Fibroblast of villous mesenchyme (primary cell): ENCODE measurements at places on chromosomes 3 and 15. TPM values are rescaled to one million over a fixed set of nuclear protein-coding genes. Genes with fewer than 3 reads are reported as not detected.

ARGFX gene
- total RNA-seq: not detected in 2 replicates

C3orf80 gene
- 0.86 and 3.2 TPM in 2 replicates for total RNA-seq

ADAMTS9 gene
- 1.7 and 1.9 TPM in 2 replicates for total RNA-seq

RTP1 gene
- total RNA-seq: not detected in 2 replicates

STX19 gene
- not detected in 2 replicates for total RNA-seq

AAGAB gene
- 45.7 and 50.1 TPM in 2 replicates for total RNA-seq

GPR149 gene
- not detected in 2 replicates for total RNA-seq

GRCh38 chr3:121584418-121584817 is 8.8 kb upstream of the FBXO40 start:
- DNase-seq: no peak

GRCh38 chr3:89314454-89315098 is 207.2 kb downstream of the EPHA3 start:
- DNase-seq: no peak

DNA sequence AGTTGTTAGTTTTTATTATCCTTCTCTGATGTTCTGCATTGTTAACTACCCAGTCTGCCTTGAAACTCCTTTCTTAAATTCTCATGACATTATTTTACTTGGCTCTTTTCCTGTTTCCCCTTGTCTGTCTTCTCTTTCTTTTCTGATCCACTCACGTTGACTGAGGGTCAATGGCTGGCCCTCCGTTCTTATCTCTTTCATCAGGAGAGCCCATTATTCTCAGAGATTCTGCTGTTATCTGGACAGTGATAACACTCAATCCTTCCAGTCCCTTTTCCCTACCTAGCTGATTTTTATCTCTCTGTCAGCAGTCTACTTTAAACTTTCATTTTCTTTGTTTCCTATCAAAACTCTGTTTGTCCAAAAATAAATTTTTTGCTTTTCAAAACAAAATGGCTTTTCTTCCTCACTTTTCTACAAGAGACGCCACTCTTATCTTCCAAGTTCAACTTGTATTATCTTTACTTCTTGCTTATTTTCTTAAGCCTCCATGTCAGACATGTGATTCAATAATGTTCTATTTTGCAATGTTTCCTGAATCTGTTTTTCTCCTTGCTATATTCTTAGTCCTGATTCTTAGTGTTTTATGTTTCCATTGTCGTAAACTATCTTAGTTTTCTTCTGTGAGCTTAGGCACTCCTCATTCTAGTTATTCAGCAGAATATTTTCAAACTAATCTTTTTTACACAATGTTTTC is 120.2 kb downstream of the NEDD4 start:
- peak; percentile 57 for DNase-seq

DNA sequence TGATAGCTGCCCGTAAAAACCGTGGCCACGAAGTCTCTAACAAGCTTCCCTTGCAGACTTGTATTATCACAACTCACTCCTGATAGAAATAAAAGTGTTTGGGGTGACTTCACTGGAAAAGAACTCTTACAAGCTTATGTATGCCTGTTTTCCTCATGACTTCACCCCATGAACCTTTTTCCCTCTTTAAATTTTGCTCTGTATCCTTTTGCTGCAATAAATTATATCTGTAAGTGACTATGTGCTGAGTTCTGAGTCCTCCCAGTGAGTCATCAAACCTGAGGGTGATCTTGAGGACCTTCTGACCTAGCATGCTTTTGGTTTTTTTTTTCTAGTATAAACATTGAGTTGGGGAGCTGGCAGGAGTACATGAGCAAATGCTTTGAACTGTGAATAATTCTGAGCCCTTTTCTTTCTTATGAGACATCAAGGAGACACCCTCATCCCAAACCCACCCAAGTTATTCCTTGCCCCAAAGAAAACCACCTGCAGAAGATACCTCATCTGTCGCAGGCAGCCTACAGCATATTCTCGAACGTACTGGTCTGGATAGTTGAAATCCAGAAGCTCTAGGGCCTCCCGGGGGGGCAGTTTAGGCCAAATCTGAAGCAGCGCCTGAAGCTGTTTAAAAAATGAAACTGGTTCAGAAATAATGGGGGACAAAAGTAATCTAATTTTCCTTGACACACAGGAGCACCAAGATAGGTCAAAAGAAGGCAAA is 85.9 kb downstream of the FAIM start:
- peak; percentile 98 for DNase-seq

DNA sequence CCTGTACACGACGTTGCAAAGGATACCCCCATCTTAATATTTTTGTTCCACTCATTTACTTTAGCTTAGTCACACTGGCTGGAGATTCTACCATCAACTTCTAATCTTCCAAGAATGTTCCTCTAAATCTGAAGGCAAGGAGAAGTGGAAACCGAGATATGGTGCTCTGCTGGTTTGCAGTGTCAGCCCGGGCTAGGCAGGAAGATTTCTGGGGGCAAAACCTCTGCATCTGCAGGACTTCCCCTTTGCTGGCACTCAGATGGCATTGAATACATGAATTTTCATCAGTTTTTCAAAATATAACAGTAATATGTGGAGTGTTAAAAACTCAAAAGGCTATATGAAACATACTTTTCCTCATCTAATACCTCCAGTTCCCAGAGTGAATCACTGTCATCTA is 240.4 kb downstream of the RPLP1 start:
- DNase-seq: no peak

DNA sequence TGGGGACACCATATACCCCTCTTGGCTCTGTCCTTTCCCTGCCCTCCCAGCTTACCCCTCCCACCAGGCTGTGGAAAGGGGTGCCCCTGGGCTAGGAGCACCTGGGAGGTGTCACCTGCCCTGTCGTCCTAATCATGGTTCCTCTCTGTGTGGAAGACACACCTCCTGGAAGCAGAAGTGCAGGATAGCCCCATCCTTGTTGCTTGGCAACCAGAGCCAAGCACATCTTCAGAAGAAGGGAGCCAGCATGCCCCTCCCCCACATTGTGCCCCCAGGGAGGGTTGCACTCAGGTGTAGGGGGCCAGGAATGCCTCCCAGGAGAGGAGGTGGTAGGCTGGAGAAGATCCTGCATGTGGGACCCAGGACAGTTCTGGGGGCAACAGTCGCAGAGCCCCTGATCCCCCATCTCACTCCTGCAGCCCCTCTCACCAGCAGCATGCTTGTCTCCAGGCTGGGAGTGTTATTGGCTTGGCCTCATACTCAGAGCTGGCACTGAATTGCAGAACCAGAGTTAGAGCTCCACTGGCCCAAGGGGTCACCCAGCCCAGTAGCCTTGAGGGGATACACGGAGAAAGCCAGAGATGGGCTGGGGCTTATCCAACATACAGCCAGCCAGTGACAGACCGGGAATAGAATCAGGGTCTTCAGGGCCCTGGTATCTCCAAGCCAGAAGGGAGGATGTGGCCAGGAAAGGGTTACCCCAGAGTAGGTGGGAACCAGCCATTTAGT is 8.4 kb downstream of the RAB6B start:
- no peak for DNase-seq

DNA sequence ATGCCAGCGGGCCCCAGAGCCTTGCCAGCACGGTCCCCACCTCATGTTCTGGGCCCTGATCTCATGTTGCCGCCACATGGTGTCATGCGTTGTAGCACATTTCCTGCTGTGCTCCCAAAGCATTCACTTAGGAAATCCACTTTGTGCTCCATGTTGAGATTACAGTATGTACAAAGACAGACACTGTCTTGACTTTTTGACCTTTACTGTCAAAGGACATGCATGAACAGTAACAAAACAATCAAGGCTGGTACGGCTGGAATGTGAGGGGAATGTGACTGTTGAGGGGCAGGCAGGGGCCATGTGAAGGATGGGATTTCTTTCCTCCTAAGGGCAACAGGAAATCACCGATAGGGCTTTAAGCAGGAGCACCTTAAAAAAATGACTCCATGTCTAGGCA is 53.3 kb upstream of the RPL32 start:
- DNase-seq: no peak

DNA sequence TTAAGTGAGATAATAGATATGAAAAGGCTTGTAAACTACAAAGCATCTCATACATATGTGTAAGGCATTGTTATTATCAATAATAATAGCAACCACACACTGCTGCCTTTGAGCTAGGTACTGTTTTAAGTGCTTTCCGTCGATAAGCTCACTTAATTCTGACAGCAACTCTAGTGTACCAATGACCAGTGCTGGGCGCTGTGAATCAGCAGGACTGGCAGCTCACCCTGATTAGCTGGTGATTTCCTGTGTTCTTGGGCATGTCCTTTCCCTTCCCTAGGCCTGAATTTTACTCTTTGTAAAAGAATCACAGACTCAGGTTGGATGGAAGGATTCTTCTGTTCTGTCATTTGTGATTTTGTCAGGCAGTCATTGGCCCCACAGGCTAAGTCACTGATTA is 215.6 kb downstream of the LPP start:
- DNase-seq: no peak

DNA sequence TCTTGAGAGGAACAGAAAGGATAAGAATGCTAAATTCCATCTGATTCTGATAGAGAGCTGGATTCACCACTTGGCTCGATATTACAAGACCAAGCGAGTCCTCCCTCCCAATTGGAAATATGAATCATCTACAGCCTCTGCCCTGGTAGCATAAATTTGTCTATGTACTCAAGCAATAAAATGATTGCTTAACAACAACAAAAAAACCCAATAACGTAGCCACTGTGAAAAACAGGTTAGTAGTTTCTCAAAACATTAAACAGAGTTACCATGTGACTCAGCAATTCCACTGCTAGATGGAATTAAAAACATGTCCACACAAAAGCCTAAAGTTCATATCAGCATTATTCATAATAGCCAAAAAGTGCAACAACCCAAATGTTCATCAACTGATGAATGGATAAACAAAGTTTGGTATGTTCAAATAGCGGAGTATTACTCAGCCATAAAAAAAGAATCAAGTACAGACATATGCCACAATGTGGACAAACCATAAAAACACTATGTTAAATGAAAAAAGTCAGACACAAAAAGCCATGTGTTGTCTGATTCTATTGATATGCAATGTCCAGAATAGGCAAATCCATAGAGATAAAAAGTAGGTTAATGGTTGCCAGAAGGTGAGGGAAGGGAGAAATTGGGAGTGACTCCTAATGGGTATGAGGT is 16.8 kb downstream of the BCL2L10 start:
- DNase-seq: peak; percentile 99

GRCh38 chr3:71103430-71103921 is 480.1 kb downstream of the FOXP1 start:
- DNase-seq: peak; percentile 68

DNA sequence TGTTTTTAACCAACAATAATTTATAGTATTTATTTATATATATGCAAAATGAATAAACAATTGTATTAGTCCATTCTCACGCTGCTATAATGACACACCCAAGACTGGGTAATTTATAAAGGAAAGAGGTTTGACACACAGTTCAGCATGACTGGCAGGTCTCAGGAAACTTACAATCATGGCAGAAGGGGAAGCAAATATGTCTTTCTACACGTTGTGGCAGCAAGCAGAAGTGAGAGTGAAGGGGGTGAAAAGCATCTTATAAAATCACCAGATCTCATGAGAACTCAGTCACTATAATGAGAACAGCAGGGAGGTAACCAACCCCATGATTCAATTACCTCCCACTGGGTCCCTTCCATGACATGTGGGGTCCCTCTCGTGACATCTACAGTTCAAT is 162.8 kb upstream of the SLITRK3 start:
- no peak for DNase-seq

DNA sequence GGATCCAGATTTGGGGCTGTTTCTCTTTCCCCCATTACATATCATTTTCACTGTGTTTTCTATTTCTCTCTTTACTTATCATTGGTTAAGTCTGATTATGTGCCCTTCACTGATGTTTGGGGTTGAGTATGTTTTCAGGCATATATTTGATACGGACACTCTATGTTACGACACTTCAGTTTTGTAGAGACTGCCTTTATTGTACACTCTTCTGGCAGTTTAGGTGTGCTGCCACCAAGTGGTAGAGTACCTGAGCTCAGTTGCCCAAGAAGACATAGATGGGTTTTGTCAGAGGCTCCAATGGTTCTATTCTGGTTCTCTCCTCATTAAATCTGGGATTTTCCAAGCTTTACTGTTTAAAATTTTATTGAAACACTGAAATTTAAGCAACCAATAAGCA is 255.0 kb upstream of the ROPN1 start:
- peak; percentile 22 for DNase-seq

DNA sequence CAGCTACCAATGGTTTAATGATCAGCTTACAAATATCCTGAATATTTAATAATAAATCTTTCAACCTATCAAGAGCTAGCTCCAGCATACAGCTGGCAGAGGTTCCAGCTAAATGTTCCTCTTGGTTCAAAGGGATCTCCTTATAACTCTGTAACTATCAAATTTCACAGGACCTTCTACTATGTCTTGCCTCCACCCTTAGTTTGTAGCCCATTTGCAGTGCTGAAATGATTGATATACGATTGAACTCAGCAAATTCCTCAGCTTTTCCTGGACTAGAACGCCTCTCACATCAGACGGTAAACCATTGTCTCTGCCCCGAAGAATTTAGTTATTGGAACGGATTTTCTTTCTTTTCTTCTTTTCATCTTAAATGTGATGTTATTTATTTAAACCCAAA is 41.5 kb downstream of the CD200R1L start:
- DNase-seq: no peak

GRCh38 chr15:77838595-77838994 is 205.9 kb upstream of the LINGO1 start:
- no peak for DNase-seq

DNA sequence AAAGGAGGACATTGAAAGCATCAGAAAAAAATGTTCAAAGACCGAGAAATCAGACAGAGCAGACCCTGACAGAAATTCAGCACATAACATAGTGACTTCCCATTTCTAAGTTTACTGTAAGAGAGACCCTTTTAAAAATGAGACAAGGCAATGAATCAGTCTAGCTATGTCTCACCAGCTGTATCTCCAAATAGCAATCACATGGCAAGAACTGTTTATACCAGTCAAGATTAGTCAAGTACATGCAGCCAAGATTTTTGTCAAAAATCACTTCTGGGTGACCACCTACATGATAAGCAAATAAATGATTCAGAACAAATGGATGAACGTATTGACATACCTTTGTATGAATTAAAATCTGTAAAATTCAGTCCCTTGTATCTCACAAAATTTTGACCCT is 138.0 kb downstream of the DTWD1 start:
- DNase-seq: no peak

DNA sequence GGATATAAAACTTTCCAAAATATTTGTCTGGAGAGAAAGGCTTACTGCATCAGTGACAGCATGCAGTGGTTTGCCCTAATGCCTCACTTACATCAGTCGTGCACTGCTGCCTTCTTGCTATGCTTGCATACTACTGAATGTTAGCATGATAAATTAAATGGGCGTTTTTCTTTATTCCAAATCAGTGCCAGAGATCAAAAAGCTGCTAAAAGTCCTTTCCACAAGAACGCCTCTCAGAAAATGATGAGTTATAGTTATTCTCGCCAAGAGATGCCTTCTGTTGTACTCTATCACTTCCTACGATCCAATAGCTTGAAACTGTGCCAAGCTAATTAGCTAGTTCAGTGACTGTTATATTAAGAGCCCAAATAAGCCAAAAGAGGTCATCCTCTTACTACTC is 345.8 kb upstream of the ROBO2 start:
- no peak for DNase-seq

GRCh38 chr15:68418611-68419161 is 13.3 kb downstream of the ITGA11 start:
- DNase-seq: peak; percentile 91

- no peak for DNase-seq
Measured at GRCh38 chr3:98048586-98048985, 13.5 kb upstream of the GABRR3 start.
